Right renal cortex interstitium (tissue), 3 donors: ENCODE measurements at places on chromosomes 1 and 21.

DNA sequence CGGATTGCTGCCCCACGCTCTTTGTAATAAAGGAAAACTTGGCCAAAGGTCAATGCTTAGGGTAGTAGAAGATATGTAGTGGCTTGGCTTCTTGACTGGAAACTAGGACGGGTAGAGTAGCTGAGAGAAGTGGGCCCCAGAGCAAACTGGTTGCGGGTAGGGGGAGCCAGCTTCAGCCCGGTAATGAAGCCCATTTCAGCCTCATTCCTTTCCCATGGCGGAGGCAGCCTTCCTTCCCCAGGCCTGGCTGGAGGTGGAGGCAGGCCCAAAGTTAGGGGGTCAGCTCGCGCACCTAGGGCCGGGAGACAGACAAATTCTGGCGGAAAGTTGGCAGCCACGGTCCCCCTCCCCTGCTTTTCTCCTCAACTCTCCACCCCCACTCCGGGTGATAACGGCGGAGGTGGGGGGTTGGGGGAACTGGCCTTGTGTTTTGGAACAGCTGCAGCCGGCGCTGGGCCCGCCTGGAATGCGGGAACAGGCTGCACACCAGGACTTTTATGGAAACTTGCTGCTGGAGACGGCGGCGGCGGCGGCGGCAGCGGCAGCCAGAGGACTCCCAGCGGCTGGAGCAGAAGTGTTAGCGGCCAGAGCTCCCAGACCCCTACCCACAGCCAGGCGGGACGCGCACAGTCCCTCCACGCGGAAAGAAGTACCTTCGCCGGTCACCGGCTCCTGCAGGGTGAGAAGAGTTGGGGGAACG is at the start of gene NEXN:
TSS of gene NEXN (plus strand) at position 544 of the 700 bp plus-strand sequence. CDS start 27,483 bp downstream, outside the sequence.
- peak; percentile 56 for DNase-seq

GRCh38 chr1:82366689-82367088 is 566.0 kb downstream of the ADGRL2 start:
- no peak for DNase-seq

- DNase-seq: no peak
Observed at GRCh38 chr1:48841966-48842365, 65.3 kb upstream of the BEND5 start.

DNA sequence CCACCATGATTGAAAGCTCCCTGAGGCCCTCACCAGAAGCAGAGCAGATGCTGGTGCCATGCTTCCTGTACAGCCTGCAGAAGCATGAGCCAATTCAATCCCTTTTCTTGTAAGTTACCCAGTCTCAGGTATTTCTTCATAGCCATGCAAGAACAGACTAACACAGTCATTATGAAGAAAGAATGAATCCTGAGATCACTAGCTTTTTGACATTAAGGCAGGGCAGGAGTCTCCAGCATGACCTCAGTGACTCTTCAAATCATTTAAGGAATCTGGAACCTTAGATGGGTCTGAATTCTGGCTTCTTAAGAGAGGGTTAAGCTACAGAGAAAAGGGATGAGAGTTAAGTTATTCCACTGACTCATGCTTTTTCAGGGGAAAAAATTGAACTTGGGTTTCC is 79.0 kb downstream of the PTPN14 start:
- DNase-seq: no peak

DNA sequence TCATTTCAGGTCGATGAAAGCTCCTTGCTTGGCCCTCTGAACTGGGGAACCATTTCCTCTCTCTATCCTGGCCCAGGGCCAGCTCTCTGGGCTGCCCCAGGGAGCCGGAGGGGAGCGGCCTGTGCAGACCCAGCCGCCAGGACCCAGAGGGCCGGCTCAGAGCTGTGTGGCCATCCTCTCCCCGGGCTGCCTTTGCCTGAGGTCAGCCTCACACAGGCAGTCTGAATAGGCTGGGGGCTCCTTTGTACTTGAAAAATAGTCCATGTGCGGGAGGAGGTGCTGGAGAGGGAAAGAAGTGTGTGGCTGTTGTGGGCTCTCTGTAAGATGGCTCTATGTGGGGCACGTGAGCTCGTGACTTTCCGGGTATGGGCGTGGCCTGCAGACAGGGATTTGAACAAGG is 275.1 kb upstream of the VAMP3 start:
- no peak for DNase-seq

DNA sequence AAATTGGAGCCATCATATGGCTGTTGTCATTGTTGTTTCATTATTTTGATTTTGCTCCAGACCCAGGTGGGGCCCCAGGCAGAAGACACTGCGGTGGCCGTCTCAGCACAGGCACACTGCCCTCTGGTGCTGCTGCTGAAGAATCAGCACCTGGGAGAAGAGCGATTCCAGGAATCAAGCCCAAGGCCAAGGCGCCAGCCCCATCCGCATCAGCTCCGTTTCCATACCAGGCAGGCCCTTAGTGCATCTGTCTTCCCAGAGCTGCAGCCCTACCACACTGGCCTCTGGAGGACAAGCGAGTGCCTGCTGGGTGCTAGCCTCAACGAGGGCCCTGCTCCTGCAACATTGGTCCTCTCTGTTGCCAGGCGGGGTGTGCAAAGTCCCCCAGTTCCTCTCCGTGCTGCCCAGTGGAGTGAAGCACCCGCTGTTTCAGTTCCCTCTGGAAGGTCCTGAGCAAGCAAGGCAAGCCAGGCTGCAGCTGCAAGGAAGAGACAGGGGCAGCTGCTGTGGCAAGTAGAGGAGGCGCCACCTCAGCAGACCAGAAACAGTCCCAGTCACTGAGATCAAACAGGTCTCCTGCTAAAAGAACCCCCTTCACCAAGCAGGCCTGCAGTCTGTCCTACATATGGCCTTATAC is 5.2 kb downstream of the GRIK3 start:
- no peak for DNase-seq

GRCh38 chr1:95888941-95889390 is 655.0 kb downstream of the RWDD3 start:
- DNase-seq: no peak
